ENCODE measurements at places on chromosomes 6 and 20. TPM values are rescaled to one million over a fixed set of nuclear protein-coding genes. Genes with fewer than 3 reads are reported as not detected.

DNA sequence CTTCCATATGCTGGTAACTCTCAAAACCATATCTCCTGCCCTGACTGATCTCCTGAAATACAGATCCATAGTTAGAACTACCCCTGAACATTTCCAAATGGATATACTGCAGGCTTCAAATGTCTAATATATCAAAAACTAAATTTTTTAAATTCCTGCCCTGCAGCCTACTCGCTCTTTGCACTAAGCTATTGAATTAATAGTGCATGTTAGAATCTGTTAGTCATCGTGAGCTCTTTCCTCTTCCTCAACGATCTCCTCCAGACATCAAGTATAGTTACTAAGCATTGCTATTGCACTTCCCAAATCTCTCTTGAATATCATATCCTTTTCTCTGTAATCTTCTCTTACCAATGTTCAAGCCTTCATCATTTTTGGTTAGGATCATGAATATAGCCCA is 26.0 kb upstream of the RSPO3 start:
- no peak for DNase-seq
- H3K36me3 ChIP-seq: no peaks in the 10 kb centered on the region
- no peaks in the 10 kb centered on the region for H3K27me3 ChIP-seq
- no peak overlapping the region for H3K27ac ChIP-seq
- no peak overlapping the region for H3K4me3 ChIP-seq

- H3K4me3 ChIP-seq: no peak overlapping the region
- no peaks in the 10 kb centered on the region for H3K4me1 ChIP-seq
- DNase-seq: no peak
- no peaks in the 10 kb centered on the region for H3K36me3 ChIP-seq
- peaks cover 78% of the 10 kb centered on the region for H3K27me3 ChIP-seq
Observed at GRCh38 chr20:37670351-37670791, 23.5 kb upstream of the CTNNBL1 start.

- H3K36me3 ChIP-seq: peaks cover 42% of the 10 kb centered on the region
- DNase-seq: no peak
- peaks cover 64% of the 10 kb centered on the region for H3K27me3 ChIP-seq
- H3K4me3 ChIP-seq: no peak overlapping the region
- H3K27ac ChIP-seq: no peak overlapping the region
Observed at GRCh38 chr6:37700620-37700973, 2.9 kb upstream of the MDGA1 start.

DNA sequence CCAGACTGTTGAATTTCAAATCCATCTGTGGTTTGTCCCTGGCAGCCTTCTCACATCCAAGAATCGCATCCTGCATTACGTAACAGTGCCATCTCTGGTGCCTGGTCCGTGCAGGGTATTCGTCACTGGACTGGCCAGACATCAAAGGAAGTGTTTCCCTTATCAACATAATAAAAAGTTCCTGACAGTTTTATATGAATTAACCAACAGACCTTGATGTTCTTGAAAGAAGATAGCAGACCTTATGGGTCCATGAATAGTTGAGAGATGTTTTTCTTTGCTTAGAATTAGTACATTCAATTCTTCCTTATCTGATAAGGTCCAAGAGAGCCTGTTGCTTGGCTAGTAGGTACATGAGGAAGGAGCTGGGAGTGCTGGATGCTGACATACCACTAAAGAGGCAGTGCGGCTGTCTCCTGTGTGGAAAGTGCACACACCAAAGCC is 77.6 kb downstream of the PHACTR2 start:
- no peak overlapping the region for H3K4me3 ChIP-seq
- no peak overlapping the region for H3K27ac ChIP-seq
- DNase-seq: no peak
- peaks cover 2% of the 10 kb centered on the region for H3K36me3 ChIP-seq
- H3K4me1 ChIP-seq: no peaks in the 10 kb centered on the region

The BRPF3 gene
- 49.7 TPM for total RNA-seq

The FAM83B gene
- 22.2 TPM for total RNA-seq

The ASIP gene
- total RNA-seq: not detected

The UNC5CL gene
- total RNA-seq: 10.6 TPM

The SUPT3H gene
- 7.0 TPM for total RNA-seq

- peak overlapping the region; percentile 51 for H3K4me3 ChIP-seq
- peak; percentile 97 for DNase-seq
- H3K27me3 ChIP-seq: no peaks in the 10 kb centered on the region
- H3K36me3 ChIP-seq: peaks cover 23% of the 10 kb centered on the region
Observed at GRCh38 chr6:24504649-24505586, 10.1 kb downstream of the ALDH5A1 start.

DNA sequence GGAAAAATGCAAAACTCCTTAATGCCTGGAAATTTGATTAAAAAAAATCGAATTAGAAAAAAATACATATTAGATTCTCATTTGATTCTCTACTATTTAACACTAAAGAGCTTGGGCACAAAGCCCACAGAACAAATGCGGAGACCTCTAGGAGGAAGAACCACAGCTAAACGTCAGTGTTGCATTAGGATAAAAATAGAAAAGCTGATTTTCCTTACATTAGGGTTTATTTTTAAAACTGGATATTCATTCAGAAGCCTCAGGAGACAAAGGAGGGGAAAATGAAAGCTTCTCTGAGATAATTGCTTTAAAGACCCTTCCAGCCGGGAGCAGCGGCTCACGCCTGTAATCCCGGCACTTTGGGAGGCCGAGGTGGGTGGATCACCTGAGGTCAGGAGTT is 77.3 kb downstream of the ECT2L start:
- no peaks in the 10 kb centered on the region for H3K4me1 ChIP-seq
- no peak overlapping the region for H3K4me3 ChIP-seq
- DNase-seq: no peak
- H3K36me3 ChIP-seq: no peaks in the 10 kb centered on the region
- H3K27ac ChIP-seq: no peak overlapping the region

GRCh38 chr6:28005152-28005890 is 48.3 kb downstream of the OR2B6 start:
- no peaks in the 10 kb centered on the region for H3K36me3 ChIP-seq
- no peak overlapping the region for H3K27ac ChIP-seq
- H3K4me1 ChIP-seq: no peaks in the 10 kb centered on the region
- DNase-seq: no peak
- no peaks in the 10 kb centered on the region for H3K27me3 ChIP-seq
- H3K4me3 ChIP-seq: no peak overlapping the region

The EYA4 gene
- 38.8 TPM for total RNA-seq

The GDAP1L1 gene
- not detected for total RNA-seq

- H3K4me3 ChIP-seq: no peak overlapping the region
- H3K4me1 ChIP-seq: peaks cover 8% of the 10 kb centered on the region
- H3K27ac ChIP-seq: no peak overlapping the region
- no peaks in the 10 kb centered on the region for H3K36me3 ChIP-seq
Observed at GRCh38 chr20:10312111-10312510, 93.5 kb downstream of the SNAP25 start.

The BNIP5 gene
- total RNA-seq: 0.94 TPM
